ENCODE measurements at places on chromosomes 11 and 22. TPM values are rescaled to one million over a fixed set of nuclear protein-coding genes. Genes with fewer than 3 reads are reported as not detected.

DNA sequence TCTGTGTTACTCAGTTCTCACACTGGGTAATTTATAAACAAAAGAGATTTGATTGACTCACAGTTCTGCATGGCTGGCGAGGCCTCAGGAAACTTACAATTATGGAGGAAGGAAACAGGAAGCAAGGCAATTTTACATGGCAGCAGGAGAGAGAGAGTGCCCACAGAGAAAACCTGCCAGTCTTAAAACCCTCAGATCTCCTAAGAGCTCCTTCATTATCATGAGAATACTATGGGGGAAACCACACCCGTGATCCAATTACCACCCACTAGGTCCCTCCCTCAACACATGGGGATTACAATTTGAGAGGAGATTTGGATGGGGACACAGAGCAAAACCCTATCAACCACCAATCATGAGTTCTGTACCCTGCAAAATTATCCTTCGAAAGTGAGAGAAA, 1180.8 kb downstream of the JRKL start:
- no peak for DNase-seq

- DNase-seq, result no peak
These were observed 10.5 kb downstream of the CLMP start for GRCh38 chr11:123184531-123184930.

- DNase-seq, result no peak
These were observed 143.6 kb upstream of the POU2AF2 start for GRCh38 chr11:111101881-111102280.

DNA sequence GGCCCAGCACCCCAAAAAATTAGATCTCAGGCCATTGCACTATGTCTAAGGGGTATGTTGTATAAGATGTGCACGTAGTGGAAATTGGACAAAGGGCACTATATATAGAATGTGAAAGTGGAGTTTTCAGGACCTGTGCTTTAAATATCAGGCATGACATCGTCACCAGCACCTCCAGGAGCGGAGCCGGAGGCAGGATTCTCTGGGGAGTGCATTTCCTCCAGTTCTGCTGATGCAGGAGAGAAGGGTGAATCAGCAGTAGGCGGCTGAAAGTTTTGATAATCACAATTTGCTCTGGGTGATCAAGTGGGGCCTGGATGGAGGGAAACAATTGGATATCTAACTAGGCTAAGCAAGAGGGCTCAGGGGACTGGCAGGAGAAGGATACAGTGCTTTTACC, 69.1 kb upstream of the NTM start:
- DNase-seq, result no peak

BAIAP2L2 gene
- 2.7 TPM for total RNA-seq

GRCh38 chr11:3947061-3947460, 91.6 kb downstream of the STIM1 start:
- DNase-seq, result peak; percentile 77

DNA sequence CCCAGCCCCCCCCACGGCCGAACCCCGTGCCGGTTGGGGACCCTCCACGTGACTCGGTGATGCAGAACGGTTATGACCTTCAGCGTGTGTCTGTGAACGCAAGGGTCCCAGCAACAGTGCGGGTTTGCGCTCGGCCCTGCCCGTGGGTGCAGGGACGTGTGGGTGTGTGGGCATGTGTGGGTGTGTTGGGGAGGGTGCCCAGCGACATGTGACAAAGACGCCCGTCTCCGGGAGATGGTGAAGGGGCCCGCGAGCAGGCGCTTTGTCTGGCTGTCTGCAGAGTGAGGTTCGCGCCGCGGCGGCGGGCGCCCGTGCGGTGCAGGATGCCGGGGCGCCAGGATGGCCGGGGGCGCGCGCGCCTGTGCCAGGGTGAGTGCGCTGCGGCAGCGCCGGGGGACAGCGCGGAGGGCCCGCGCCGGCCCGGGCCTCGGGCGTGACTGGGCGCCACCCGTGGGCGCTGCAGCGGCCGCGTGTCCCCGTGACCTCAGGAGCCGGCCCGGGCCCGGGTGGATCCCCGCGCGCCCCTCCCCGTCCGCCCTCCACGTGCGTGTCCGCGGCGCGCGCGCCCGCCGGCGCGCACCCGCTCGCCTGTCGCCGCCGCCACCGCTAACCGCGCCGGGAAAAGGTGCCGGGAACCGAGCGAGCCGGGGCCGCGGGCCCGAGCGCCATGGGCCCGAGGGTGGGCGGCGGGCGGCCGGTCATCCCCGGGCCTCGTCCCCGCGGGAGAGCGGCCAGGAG, at the start of gene LRFN4:
LRFN4 (plus strand) TSS at position 569 of the 738 bp plus-strand sequence. CDS start 681 bp downstream, outside the sequence.
- peak; percentile 33 for DNase-seq

DNA sequence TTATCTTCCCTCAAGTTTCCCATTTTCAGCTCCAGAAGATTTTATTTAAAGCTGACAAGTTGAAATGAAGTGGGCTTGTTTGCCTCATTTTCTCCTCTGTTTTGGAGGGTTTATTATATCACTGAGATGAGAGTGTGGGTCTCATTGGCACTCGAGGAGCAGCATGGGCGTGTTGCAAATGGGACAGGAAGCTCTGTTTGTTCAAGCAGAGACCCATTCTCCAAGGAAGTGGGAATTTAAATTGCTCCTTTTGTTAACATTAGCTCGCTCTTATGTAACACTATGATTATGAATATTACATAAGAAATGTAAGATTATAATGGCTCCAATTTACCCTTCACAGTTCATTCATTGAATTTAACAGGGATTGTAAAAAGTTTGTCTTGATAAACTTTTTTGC, 317.7 kb upstream of the CTSC start:
- no peak for DNase-seq

GRCh38 chr22:35840302-35840739, 122.6 kb downstream of the APOL5 start:
- no peak for DNase-seq

- DNase-seq, result no peak
These were observed 17.4 kb upstream of the FLRT1 start for GRCh38 chr11:64018310-64018709.

FGF19 gene
- not detected for total RNA-seq

GRCh38 chr11:43969543-43969942, 27.1 kb downstream of the C11orf96 start:
- no peak for DNase-seq

GRCh38 chr11:111183706-111184105, 61.8 kb upstream of the POU2AF2 start:
- no peak for DNase-seq

DNA sequence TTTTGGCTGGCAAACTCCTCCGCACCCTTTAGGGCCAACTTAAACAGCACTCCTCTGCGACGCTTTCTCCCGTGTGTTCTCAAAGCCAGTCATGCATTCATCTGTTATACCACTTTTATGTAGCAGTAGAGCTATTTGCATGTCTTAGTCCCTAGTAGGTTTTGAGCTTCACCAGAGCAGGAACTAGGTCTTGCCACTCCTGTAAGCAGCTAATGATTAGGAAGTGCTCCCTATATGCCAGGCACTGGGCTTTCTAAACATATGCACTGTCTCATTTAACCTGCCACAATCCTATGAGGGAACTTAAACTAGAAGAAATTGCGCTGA, 180.8 kb downstream of the DBX1 start:
- DNase-seq, result no peak

DNA sequence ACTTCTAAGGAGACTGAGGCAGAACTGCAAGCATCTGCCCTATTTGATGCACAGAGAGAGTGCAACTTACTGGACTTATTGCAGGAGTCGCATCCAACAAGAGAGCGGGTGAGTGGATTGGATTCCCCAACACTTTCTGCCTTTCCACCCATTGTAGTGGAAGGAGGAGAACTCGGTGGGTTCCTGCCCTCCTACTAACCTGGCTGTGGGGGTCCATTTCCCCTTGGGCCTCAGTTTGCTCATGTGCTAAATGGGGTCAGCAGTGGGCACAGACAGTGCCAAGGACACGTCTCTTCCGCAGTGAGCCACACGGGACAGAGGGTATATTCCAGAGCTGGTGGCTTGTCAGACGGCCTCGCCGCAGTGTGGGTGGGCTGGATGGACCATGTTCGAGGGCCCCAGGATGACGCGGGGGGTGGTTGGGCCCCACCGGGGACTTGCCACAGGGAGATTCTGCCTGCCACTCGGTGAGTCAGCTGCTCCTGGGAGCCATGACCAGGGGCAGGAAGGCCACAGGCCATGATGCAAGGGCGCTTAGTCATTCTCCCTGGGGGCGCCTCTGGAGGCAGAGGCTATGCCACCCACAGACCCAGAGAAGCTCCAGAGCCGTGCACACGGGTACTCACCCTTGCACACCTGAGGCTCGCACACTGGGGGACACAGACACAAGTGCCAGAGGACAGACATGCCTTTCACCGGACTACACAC, 8.2 kb downstream of the ALX4 start:
- no peak for DNase-seq

RFPL2 gene
- total RNA-seq, result 0.69 TPM

GRCh38 chr11:34324466-34324865, 33.3 kb downstream of the ABTB2 start:
- DNase-seq, result no peak

DNA sequence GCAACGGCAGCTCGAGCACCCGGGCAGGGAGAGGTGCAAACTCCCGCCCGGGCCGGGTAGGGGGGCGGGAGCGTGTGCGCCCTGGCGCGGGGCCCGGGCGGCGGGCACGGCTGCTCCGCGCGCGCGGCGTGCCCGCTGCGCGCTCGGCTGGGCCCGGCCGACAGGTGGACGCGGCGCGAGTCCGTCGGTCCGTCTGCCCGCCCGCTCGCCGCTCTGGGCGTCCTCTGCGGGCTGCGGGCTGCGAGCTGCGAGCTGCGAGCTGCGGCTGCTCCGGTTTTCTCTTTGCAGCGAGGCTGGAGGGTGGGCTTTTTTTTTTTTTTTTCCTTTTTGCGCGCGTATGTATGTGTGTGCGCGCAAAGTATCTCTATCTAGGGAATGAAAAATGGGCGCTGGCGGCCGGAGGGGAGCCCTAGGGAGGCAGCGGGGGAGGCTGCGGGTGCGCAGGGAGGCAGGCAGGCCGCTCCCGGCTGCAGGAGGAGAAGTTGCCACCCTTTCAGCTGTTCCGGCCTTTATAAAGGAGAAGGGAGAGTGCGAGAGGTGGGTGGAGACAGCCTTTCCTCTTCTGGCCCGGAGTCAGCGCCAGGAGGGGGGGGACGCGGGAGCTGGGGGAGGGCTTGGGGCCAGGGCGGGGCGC, at the start of gene PDGFB:
PDGFB (minus strand) TSS at position 487 of the 634 bp plus-strand sequence. CDS start 1,019 bp downstream, outside the sequence.
- no peak for DNase-seq

MUS81 gene
- 91.9 TPM for total RNA-seq

DNA sequence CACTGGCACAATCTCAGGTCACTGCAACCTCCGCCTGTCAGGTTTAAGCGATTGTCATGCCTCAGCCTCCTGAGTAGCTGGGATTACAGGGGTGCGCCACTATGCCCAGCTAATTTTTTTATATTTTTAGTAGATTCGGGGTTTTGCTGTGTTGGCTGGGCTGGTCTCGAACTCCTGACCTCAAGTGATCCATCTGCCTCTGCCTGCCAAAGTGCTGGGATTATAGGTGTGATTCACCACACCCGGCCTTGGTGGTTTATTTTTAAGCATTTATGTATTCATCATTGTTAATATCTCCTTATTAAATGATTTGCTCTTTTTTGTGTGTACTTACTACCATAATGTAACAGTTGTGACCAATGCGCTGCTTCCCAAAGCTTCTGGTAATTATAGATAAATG, 171.7 kb downstream of the DDX10 start:
- DNase-seq, result no peak

DNA sequence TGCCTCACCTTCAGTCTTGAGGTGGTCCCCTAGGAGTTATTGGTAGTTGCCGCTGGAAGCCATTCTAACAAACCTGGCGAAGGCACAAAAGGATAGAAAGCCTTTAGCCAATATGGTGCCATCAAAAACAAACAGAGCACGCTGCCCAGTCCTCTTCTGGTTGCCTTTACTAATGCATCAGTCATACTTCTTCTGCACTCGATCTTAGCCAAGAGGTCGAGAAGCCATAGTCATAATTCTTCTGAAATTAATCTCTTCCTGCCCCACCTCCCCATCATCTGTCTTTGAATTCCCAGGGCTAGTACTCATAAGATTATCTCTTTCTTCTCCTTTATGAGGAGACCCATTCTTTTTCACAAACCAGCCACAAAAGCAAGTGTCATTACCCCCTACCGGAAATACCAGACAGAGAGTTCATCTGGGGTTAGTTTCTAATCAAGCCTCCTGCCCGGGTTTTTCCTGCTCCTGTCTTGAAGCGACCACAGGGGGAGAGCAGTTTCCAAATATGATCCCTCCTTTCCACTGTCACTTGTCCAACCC, 21.4 kb upstream of the EHF start:
- DNase-seq, result no peak

XKR3 gene
- not detected for total RNA-seq

DNA sequence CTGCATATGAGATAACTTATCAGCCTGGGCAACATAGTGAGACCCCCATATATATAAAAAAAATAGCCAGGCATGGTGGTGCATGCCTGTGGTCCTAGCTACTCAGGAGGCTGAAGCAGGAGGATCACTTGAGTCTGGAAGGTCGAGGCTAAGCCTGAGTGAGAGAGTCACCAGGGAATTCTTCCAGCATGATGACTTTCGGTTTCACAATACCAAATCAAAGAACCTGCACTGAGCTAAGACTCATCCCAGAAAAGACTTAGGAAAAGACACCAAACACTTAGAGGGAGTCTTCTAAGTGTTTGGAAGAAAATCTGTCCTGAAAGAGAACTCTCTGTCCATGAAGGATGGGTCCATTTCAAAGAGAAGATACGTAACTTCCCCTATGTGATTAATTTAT, 12.7 kb downstream of the STK33 start:
- DNase-seq, result no peak

- DNase-seq, result no peak
These were observed 24.8 kb downstream of the PAK1 start for GRCh38 chr11:77449060-77449521.

SCUBE1 gene
- not detected for total RNA-seq

SLC22A25 gene
- total RNA-seq, result not detected

DNA sequence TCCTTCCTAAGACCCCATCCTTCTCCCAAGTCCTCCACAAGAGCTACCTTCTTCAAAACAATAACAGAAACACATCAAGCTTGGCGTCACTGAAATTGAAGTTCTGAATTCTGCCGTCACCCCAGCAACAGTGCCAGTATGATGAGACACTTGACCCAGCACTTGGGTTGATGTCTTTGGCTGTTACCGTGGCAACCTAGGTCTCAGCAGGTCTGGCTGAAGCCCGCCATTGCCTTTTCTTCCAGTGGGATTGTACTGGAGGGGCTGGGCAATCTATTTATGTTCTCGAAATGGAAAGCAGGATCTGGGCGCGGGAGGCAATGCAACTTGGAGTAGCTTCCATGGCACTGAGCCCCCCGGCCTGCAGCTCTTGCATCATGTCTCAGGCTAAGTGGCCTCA, 23.8 kb downstream of the NPTXR start:
- DNase-seq, result no peak

GRCh38 chr11:15938121-15938611, 418.2 kb downstream of the SOX6 start:
- DNase-seq, result no peak

- DNase-seq, result no peak
These were observed 58.0 kb upstream of the GLYATL1B start for GRCh38 chr11:59028105-59028504.

Measured in naive thymus-derived CD8-positive, alpha-beta T cell (primary cell).